BE2C (cell line): ENCODE measurements at places on chromosomes 12 and 14.
A peak's percentile ranks its signal among the peaks of the same experiment; 100 is the strongest.

GRCh38 chr12:18502422-18502968 is 235.3 kb downstream of the PLCZ1 start:
- no peak for DNase-seq

DNA sequence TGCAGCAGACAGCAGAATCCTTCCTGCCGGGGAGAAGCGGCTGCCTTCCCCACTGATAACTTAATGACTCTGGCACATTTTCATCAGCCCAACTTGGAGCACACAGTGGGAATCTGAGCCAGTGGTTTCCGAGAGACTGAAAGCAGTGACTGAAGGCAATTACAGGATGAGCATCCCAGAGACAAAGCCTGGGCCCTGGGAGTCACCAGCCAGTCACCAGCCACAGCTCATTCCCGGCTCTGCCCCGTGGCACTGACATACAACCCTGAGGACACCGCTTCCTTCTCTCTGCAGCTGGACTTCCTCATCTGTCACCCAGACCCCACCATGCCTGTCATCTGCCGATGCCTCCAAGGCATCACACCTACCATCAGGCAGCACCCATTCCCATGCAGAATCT is 192.3 kb downstream of the DPF3 start:
- DNase-seq, result peak; percentile 54

DNA sequence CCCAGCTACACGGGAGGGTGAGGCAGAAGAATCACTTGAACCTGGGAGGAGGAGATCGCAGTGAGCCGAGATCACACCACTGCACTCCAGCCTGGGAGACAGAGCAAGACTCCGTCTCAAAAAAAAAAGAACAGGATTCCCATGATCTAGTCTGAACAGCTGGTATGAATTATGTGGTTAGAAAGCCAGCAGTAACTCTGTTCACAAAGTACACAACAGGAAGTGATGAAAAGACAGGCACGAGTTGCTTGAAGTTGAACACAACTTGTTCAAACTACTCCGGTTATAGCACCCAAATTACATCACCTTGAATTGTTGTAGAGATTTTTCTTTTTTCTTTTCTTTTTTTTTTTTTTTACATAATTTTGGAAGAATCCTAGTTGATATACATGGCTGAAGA is 238.8 kb upstream of the RGS6 start:
- DNase-seq, result no peak

- DNase-seq, result no peak
These were observed 648.1 kb downstream of the BCL11B start for GRCh38 chr14:98623788-98624415.

- no peak for DNase-seq
These were observed 616.3 kb downstream of the LRFN5 start for GRCh38 chr14:42222924-42223471.

- DNase-seq, result no peak
These were observed 13.8 kb downstream of the CD9 start for GRCh38 chr12:6213969-6214368.

GRCh38 chr12:12405882-12406281 is 49.0 kb downstream of the BORCS5 start:
- DNase-seq, result no peak

- peak; percentile 58 for DNase-seq
These were observed 21.0 kb upstream of the RNASE2 start for GRCh38 chr14:20934148-20934762.

- no peak for DNase-seq
These were observed 254.4 kb upstream of the BTG1 start for GRCh38 chr12:92400006-92400405.

DNA sequence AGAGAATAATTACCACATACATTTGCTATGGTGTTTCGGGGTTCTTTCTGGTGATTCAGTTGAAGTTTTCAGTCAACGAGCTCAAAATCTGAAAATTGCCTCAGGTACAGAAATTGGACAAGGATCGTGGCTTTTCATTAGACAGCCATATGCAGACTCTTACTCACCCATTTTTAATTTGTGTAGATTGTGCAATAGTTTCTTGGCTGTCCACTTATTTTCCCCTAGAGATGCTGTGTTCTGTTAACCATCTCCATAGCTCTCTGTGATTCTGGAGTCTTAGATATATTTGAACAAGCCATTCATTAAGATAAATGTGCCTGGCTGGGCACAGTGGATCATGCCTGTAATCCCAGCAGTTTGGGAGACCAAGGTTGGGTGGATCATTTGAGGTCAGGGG is 497.1 kb upstream of the RPL10L start:
- DNase-seq, result no peak
